ENCODE measurements at places on chromosomes 13 and 19.

DNA sequence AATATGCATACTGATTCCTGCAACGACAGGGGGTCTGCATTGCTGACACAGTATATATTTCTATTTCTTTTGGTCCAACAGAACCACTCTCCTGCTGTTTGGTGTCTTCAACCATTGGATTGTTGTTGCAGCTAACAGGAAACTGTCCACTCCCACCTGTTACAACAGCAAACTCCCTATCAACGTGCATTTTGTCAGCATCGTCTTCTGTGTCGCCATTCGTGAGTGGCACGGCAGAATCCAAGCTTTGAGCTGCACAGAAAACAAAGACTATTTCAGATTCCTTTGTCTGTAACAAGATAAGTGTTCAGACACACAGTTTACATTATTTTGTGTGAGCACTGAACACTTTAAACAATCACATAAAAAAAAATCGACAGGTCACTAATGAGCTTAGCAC, 31.3 kb downstream of the ANKRD10 start:
- no peak for DNase-seq

DNA sequence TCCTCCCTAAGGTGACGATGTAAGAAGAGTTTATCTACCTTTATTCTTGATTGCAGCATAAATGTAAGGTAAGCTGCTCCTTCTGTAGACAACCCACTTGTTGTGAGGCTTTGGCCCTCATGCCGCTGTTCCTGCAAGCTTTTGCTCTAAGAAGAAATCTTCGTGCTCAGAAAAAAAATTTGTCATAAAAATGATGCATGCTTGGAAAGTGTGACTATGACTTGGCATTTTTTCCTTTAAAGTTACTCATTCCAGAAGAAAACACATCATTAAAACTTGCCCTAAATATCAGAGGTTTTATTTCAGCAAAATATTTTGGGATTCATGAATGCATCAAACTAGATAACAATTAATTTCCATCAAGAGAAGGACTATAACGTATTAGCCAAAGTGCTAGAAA, 39.8 kb downstream of the KCTD12 start:
- DNase-seq, result no peak

GRCh38 chr13:28320884-28321574, 173.9 kb downstream of the FLT1 start:
- DNase-seq, result no peak

GRCh38 chr13:44280456-44280855, 93.2 kb upstream of the SERP2 start:
- no peak for DNase-seq

DNA sequence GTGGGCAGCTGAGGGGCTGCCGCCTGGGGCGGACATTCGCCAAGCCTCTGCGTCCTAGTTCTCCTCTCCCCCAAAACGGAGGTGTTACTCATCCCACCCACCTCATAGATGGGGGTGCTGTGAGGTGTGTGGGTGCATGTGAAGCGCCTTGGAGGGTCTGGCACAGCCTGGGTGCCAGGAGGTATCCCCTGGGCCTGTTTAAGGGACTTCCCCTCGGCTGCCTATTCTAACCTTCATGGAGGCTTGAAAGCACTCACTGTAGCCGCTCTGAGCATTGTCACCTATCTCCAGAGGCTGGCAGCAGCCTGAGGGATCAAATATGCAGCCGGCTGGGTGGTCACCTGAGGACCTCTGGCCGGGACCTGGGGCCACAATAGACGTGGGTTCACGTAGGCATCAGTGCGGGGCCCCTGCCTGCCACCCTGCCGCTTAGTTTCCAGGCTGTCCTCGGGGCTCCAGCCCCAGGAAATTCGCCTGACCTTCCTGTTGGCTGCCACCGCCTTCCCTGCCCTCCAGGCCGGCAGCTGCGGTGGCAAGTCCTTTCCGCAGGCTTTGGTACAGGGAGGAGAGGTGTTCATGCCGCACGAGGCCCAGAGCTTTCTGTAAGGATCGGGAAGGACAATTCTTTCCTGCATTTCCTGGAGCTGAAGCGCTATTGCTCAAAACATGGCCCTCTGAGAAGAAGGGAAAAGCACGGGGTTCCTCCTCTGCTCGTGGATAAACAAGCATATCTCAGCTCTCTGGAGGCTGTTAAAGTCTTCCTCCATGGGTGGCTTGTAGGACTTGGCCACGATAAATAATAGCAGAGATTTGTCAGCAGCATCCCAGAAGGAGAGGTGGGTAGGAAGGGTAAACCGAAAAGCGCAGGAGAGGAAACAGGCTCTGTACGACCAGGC, 4.6 kb downstream of the COL4A2 start:
- no peak for DNase-seq

DNA sequence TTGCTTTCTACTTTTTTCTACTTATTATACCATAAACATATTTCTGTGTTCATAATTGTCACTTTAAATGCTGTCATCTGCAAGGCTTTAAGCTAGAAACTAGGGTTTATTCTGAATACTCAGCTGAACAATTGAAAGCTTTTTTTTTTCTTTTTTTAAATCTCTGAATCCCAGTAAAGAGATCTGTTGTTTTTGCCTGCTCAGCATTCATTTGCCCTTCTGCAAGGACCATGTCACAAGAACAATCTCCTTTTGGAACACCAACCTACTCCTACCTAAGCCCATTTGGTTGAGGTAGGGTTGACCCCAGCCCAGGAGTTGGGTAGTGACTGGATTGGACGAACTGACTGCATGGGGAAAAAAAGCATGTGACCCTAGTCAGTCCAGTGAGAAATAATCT, 92.6 kb downstream of the MZT1 start:
- no peak for DNase-seq

DNA sequence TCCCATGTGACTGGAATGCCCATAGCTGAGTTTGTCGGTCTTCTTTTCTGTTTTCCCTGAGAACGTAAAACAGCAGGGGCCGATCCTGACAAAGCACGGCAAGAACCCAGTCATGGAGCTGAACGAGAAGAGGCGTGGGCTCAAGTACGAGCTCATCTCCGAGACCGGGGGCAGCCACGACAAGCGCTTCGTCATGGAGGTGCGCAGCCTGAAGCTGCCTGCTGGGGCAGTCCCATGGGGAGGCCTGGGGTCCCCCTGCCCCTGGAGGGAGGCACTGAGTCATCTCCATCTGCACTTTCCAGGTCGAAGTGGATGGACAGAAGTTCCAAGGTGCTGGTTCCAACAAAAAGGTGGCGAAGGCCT, 18.2 kb upstream of the QTRT1 start:
- DNase-seq, result no peak

All from fibroblast of the conjunctiva (primary cell).